ENCODE measurements at places on chromosomes 6 and 20. TPM values are rescaled to one million over a fixed set of nuclear protein-coding genes. Genes with fewer than 3 reads are reported as not detected.
A peak's percentile ranks its signal among the peaks of the same experiment; 100 is the strongest.

DNA sequence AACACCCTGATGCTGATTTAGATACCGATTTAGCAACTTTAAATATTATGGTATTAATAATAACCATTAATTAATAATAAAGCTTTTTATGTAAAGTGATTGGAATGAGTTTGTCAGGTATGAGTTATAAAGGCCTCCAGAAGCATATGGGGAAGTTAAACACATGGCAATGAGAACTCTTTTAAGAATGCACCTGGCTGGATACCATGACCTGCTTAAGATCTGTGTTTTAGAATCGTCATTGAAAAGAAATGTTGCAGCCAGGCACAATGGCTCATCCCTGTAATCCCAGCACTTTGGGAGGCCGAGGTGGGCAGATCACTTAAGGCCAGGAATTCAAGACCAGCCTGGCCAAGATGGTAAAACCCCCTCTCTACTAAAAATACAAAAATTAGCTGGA, 197.5 kb downstream of the SOX4 start:
- no peak for DNase-seq

DNA sequence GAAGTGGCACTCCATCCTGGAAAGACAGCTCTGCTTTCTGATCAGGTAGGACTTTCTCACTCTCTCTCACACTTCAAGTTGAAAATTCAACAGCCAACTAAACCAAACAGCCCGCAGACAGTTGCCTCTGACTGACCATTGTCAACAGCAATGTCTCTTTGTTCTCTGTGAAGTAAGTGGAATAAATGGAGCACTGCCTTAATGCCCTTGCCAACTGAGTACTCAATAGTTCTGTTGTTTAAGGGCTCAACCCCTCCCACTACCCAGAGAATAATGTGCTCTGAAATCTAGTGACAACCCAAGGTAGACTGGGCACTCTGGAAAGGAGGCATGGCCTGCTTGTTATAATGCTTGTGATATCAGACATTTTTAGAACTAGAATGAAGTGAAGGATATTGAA, 16.8 kb upstream of the BCLAF1 start:
- DNase-seq = no peak

Gene OR2H2
- not detected for total RNA-seq

DNA sequence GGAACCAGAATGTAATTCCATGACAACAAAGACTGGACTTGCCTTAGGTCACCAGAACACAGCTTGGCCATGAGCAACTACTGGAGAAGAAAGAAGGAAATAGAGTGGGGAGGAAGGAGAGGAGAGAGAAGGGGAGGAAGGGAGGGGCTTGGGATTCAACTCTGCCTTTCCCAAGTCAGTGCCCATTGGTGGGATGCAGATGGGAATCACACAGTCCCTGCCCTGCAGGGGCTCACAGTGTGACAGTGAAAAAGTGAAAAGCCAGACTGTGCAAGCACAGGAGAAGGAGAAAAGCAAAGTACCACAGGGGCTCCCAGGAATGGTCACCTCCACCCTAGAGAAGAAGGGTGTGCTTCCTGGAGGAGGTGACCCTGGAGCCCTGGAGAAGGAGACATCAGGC, 14.0 kb downstream of the RIMS4 start:
- no peak for DNase-seq

- peak; percentile 17 for DNase-seq
These were observed 42.3 kb downstream of the KIF13A start for GRCh38 chr6:17945111-17945510.

GRCh38 chr20:62723351-62723750, 14.7 kb downstream of the NTSR1 start:
- DNase-seq = peak; percentile 35

DNA sequence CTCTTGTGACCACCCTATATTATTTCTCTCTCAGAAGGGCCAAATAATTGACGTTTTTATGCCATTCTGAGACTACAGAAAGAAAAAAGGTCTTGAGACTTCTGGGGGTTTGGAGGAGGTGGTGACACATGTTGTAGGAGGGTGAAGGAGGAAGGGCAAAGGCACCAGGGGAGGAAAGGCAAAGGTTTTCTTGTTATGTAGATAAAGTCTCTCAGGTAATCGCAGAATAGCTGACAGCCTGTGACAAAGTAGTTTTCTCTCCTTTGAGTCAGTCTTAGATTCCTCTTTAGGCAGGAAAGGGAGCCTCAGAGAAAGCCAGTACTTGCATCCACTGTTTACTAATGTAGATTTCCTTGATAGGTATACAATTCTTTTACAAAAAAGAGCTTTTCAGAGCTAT, 23.6 kb downstream of the OR2B2 start:
- DNase-seq = no peak

DNA sequence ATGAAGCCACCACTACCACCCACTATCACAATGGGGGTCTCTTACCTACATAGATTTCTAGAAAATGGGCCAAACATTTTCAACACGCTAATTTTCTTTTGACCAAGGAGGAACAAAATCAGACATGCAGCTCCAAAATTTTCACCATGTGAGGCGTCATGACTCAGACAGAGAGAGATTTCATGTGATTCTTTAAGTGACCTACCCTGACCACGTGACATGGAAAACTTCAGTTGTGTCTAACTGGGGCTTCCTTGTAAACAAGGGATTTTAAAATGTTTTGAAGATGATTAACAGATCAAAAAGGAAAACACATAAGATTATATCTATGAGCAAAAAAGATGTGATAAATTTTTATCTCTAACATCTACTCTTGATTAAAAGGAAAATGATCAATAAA, 199.2 kb downstream of the TBXT start:
- DNase-seq = no peak

- no peak for DNase-seq
These were observed 17.5 kb upstream of the MRAP2 start for GRCh38 chr6:84016029-84016428.

GRCh38 chr6:139881728-139882211, 507.3 kb upstream of the CITED2 start:
- DNase-seq = peak; percentile 54

- DNase-seq = no peak
These were observed 22.7 kb downstream of the GPR63 start for GRCh38 chr6:96814625-96815024.

DNA sequence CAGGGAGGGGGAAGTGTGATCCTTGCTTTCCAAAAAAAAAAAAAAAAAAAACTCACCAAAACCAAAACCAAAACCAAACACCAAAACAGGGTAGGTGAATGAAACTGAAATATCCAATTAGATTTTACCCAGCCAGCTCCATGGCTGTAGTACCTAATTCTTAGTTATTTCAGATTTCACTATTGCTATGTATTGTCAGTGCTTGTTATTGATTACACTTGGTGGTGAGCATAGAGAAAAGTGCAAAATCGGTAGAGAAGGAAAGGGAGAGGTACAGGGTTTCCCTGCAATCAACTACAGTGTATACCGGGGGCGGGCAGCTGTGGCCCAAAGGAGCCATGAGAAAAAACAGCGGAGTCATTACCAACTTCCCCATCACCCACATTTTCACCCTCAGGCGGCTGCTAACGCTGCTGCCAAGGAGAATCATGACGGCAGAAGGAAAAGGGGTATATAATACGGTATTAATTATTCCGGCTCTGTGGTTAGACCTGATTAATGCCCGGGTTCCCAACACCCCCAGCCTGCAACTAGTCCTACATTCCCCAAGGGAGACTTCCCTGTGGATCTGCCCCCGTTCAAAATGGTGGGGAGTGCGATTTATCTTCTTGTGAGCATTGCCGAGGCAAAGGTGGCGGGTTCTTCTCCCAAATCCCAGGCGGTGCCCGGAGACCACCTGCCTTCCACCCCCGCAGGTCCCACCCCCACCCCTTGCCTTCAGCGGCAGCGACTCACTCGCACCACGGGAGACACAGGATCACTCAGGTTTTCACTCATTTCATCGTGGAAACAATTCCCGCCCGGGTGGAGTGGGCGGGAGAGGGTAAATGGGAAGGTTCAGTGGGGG, at the start of gene C6orf62:
C6orf62 (minus strand) TSS at position 30 of the 847 bp plus-strand sequence. CDS start 486 bp downstream, outside the sequence.
- DNase-seq = peak; percentile 37

GRCh38 chr20:37789408-37789807, 95.6 kb downstream of the CTNNBL1 start:
- no peak for DNase-seq

DNA sequence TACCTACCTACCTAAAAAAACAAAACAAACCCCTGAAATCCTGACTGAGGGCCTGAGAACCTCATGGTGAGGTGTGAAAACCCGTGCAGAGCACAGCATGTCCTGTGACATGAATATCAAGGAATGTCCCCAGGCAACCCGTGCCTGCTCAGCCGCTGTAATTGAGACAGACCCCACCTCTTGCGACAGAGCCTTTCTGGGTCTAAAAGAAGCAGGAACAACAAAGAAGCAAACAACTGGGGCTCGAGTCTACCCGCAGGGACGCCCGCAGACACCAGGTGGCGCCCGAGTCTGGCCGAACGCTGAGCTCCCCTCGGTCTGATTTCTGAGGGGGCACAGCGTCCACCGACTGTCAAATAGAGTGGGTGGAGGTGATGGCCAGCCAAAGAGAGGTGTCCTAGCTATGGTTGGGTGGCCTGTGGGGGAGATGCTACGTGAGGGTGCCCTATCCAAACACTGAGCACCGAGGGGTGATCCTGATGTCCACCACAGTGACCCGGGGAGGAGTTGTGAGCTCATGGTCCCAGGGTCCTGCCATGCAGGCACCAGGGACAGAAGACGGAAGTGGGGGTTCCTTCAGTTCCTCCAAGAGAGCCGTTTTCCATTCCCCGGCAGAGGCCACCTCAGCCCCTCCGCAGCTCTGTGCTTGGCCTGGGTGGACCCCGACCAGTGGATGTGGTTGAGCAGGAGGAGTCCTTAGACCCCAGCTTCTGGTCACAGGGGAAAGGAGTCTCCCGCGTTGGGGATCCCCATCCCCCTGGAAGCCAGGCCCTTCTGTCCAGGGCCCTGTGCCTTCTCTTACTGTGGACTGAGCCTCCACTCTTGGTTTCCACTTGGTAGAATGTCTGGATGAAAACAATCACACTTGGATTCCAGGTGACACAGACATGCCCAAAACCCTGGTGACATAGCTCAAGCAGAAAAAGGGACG, 268.2 kb downstream of the CDC5L start:
- DNase-seq = peak; percentile 58

Gene LHFPL5
- total RNA-seq = not detected

DNA sequence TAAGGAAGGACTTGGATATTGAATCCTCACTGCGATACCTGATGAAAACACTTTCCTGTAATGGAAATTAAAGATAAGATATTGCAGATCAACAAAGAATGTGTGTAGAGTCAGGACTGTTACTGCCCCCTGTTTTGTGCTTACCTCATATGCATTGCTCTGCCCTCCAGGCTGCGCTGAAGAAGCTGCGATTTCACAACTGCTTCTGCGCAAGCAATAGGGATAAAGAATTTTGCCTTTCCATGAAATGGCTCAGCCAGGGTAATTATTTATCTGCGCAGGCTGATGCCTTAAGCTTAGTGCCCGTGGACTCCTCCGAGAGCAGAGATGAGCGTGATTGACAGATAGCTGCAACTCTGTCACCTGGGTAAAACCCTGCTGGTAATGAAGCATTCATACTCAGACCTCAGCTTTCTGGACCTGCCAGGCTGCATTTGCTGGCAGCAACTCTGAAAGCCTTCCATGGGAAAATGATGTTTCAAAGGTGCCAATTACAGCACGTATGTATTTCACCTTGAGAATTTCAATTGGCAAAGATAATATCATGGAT, 370.6 kb downstream of the SAMD5 start:
- no peak for DNase-seq

- DNase-seq = no peak
These were observed 171.9 kb upstream of the PRND start for GRCh38 chr20:4549711-4550259.

Gene GNAS-AS1
- total RNA-seq = 0.11 TPM

DNA sequence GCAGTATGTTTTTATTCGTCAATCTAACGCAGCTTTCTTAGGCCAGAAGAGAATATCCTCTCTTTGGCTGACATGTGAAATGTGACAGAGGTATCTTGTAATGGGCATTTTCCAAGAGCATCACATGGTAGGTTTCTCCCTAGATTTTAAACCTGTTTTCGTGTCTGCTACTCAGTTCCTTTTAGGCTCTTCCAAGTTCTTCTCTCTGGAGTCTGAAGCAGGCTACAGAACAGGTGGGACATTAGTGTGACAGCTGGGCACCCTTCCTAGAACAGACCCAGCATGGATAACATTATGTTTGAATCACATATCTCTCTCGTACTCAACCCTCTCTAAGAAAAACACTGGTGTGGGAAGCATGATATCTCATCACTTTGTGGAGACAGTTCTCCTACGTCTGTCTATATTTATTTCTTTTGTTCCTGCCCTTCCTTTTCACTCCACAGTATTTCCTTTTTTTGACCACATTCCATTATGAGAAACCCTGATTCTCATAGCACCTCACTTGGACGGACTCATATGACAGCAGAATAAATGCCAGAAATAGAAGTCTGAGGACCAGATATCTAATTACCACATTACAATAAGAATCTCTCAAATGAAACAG, 263.4 kb downstream of the NKAIN2 start:
- DNase-seq = no peak

Gene SLC17A3
- not detected for total RNA-seq

Gene BEND6
- total RNA-seq = 1.3 TPM

Gene TFAP2A
- 29.4 TPM for total RNA-seq

DNA sequence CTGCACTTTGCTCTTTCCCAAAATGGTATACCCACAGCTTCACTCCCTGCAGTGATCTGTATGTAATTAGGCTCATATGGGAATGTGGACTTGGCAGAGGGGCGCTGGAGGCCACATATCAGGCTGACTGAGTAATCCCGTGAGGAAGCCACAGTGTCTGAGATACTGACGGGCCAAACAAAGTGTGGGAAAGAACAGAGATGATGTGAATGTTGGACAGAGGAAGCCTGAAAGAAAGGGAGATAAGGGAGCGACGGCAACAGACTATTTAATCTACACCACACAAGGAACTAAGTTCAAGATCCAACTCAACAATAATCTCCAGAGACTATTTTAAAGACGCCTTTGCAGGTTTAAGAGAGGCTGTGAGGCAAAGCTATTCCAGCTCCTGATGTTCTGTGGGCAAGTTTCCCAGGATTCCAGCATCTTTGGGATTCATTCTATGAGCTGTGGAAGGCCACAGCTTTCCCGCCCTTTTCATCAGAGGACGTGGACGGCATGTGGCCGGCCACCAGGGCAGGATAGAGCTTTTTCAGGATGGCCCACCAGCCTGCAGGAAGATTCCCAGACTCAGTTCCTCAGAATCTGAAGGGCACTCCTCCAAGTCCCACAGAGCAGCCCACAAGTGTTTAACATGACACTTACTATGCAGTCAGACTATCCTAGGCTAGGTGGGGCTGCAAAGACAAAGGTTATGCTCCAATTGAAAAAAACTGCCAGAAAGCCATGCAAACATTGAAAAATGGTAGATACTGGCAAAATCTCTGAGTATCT, 237.5 kb downstream of the ATXN1 start:
- DNase-seq = no peak

- DNase-seq = no peak
These were observed 340.4 kb downstream of the SYNE1 start for GRCh38 chr6:152296648-152297376.

Gene MTFR2
- total RNA-seq = 6.2 TPM

GRCh38 chr20:57071954-57072583, 194.4 kb downstream of the BMP7 start:
- no peak for DNase-seq

- DNase-seq = no peak
These were observed 8.2 kb upstream of the TRERF1 start for GRCh38 chr6:42459888-42460287.
